ENCODE measurements at places on chromosomes 11 and 22.
A peak's percentile ranks its signal among the peaks of the same experiment; 100 is the strongest.

DNA sequence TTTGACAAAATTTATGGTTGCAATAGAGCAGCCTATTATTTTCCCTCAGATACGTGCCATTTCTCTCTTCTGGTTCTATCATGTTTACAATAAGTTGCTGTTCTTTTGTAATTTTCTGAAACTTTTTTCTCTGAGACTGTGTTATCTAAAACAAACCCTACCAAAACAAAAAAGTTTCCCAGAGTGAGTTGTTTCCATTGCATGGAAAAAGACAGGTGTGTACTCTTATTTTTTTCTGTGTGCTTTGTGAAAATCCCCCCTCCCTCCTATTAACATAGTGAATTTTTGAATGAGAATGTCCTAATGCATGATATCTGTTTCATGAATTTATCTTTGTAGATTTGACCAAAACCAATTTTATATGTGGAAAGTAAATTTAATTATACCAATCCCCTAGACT is 137.6 kb downstream of the DDX10 start:
- no peak for DNase-seq

DNA sequence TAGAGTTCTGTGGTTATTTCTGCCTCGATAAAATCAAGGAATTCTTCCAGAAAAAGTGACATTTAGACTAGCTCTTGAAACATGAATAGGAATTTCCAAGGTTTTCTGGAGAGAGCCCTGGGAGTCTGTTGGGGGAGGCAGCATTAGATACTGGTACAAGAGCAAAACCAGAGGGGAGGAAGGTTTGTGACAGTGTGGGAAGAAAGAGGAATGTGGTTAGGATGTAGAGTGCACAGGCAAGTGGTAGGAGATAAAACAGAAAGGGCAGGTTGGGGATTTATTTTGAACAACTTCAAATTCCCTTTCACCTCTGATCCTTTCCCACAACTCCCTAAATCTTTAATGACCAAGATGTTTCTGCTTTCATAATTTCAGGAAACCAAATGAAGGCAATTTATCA is 588.4 kb downstream of the METTL15 start:
- no peak for DNase-seq

- DNase-seq = no peak
Measured at GRCh38 chr11:13000721-13001120, 8.4 kb upstream of the RASSF10 start.

GRCh38 chr11:41861838-41862237 is 402.4 kb upstream of the LRRC4C start:
- DNase-seq = no peak

DNA sequence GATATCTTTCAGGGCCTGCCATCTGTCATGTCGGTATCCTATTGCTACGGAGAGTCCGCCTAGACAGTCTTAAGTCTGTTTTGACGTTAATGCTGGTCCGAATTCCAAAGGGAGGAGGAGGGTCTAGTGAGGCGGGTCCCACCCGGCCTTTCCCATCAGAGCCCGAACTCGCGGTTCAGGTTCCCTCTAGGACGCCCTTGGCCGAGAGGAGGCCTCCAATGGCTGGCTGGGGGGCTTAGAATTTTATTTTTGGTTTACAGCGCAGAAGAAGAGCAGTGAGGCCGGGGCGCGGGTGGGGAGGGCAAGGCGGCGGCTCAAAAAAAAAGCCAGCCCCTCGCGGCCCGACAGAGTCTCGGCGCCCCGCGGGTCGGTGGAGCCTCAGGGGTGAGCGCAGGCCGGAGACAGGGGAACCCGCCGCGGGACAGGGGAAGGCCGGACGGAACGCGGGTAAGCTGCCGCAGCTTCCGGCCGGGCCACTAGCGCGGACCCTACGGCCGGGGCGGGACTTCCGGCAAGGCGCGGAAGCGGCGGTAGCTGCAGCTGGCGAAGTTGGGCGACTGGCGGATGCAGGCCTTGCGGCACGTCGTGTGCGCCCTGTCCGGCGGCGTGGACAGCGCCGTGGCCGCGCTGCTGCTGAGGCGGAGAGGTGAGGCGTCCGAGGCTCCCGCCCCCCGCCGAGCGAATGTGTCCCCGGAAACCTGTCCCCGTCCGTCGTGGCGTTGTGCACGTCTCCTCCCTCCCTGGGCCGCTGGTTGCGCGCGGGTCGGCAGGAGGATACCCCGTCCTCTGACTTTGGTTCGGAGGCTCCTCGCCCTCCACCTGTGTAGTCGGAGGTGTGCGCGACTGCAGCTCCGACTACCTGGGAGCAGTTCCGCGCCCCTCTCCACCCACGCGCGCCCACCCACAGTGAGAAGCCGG is at the start of gene TRMU:
TRMU (plus strand) TSS at position 514 of the 918 bp plus-strand sequence; CDS start at position 565, 51 bp downstream.
- peak; percentile 72 for DNase-seq

DNA sequence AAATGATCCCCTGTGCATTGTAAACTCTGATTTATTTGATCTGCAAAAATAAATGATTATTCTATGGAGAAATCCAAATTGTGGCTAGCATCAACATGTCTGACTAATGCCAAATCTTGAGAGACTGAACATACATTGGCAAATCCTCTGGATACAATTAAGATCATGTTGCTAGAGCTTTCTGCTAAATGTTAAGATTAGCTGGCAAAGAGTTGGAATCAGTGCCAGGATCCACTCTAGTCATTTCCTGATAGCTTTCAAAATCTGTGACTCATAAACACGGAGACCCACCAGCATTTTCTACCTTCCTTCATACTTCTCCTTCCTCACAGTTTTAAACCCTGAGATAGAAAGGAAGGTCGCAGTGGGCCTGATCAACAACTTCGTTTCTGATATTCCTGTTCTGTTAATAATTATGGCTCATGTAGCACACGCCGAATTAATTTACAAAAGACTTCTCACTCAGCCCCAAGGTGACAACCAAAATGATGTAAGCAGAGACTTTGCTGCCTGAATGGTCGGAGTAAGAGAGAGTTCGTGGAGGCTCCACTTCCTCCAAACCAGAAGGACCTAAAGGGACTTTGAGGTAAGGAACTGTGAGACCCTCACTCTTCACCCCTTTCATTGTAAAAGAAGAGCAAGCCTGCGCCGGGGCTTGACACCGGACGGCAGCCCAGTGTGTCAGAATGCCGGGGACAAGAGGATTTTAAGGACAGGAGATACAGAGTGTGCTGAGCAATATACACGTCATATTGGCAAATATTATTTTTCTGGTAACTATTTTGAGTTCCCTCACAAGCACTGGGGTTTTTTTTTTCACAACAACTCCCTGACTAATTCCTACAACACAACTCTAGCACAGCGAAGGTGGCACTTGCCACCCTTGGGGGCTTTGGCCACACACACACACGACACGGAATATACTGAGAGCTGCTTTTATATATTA is 42.0 kb downstream of the SERPINH1 start:
- no peak for DNase-seq

Measured in posterior cingulate gyrus (tissue), 11 donors.